ENCODE measurements at places on chromosomes 2 and 18.

DNA sequence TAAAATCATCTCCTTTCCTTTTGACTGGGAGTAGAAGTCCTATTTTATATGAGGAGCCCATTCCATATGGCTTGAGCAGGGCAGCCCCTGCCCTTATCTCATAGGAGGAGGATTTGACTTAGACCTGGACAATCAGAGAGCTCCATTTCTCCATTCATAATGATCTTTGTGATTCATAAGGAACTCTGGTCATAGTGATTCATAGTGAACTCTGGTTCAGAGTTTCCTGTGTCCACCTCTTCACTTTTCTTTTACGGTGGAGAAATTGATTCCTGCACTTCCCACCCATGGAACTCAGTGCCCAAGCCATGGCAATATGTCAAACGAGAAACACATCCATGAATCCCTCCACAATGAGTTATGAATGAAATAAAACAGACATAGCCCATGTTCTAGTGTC lies 12.8 kb upstream of the MYO3B start:
- no peak for DNase-seq

GRCh38 chr2:42914314-42914713 lies 121.9 kb upstream of the HAAO start:
- DNase-seq = no peak

GRCh38 chr18:27007880-27008279 lies 142.4 kb upstream of the AQP4 start:
- no peak for DNase-seq

- DNase-seq = no peak
These were observed 141.1 kb downstream of the HDAC4 start for GRCh38 chr2:239259603-239260298.

- DNase-seq = no peak
These were observed 38.8 kb downstream of the PPP4R1 start for GRCh38 chr18:9575558-9575957.

DNA sequence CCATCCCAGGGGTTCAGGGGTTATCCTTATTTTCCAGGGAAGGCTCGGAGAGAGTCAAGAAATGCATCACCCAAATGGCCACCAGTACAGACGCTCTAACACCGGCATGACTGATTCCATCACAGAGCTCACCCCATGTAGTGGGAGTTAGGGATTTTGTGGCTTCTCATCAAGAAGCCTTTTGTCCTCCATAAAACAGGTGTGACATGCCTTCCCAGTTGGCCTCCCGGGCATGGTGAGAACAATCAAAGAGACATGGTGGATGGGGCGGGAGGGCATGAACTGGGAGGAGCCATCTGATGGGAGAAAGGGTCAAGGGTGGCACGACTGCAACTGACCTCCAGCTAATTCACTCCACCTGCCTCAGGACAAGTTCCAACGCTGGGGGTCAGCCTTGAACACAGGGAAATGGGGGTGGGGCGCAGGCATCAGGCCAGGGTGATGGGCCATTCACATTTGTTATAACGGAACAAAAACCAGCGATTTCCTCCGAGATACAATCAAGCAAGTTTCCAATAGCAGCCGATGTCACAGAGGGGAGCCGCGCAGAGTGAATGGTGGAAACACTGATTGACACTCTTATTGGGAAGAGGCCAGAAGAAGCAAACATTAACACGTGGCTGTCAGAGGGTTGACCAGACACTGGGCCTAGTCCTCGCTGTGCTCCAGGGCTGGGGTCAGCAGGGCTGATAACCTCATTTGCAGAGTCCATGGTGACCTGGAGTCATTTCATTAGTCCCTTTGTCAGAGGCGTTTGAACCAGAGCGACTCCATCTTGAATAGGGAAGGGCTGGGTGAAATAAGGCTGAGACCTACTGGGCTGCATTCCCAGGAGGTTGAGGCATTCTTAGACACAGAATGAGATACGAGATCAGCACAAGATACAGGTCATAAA lies 80.5 kb upstream of the HPCAL1 start:
- DNase-seq = no peak

DNA sequence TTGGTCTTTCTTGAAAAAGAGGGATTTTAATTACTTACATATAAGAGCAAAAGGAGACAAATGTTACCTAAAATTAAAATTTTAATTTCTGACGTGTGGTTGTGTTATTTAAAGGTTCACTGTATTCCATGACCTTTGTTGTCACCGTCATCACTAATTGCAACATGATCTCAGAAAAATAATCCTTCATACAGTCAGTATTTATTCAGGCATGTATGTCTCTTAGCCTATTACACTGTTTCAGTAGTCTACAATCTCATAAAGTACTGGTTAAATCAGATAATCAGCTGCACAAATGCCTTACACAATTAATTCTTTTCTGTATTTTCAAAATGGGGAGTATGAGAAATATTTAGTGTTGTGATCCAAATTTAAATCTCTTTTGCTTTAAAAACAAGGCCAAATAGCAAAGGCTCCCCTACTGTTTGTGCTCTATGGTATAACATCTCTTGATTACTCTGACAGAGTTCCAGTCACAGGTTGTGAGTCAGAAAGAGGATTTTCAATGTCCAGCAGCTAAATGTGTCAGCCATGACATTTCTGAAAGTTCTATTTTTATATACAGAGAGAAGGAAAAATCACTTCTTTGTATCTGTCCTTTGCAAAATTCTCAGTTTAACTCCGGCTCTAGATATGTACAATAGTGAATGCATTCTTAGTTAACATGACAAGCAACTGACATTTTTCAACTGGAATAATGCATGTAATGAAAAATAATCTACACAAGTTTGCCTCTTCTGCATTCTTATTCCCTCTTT lies 184.0 kb downstream of the FIGN start:
- no peak for DNase-seq

DNA sequence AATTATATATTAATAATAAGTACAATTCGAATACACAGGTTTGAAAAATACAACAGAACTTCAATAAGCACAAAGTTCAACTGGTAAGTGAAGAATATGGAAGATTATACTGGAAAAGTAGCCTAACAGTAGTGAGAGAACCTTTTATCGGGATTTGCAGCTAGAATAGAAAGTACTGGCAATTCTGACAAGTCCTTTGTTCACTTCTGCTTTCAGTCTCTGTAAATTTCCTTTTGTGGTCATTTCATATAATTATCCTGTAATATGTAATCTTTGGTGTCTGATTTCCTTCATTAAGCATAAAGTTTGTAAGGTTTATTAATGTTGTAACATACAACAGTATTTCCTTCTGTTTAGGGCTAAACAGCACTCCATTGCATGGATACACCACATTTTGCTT lies 67.2 kb downstream of the CUL3 start:
- no peak for DNase-seq

DNA sequence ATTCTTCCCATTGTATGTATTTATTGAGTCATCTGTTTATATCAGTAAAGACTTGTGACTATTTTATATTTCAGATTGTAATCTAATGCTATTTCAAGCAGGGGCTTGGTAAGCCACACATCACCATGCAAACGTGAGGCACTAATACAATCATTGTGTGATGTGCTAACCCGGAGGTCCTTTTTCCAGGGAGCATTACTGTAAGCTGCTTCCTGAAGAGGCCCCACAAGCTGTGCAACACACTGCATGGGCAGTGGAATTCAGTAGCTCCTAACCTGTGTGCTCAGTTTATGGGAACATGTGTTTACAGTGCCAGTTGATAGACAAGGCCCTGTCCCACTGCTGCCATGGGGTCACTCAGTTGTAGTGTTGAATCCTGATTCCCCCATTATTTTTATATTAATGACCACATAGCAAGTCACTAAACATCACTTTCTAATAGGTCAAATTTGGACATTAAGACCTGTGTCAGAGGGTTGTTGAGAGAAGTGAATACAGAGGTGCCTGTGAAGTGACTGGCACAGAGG lies 162.9 kb downstream of the FHOD3 start:
- no peak for DNase-seq

GRCh38 chr2:151403914-151404313 lies 5.8 kb upstream of the RIF1 start:
- no peak for DNase-seq

GRCh38 chr18:5884375-5884774 lies 10.9 kb downstream of the TMEM200C start:
- no peak for DNase-seq

DNA sequence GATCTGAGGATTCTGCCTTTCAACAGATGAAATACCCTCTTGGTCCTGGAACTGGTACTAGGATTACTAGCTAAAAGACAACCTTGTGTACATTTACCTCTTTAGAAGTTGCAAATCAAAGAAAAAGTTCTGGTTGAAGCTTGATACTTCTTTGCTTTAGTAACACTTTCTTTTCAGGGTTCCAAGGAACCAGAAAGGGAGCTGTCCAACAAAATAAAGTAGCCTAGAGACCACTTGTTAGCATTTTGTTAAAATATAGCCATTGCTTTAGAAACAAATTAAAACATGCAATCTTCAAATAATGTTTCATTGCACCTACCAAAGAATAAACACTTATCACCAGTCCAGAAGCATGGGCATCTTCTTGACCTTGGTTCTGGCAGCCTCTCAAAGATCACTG lies 117.9 kb upstream of the MAP3K20 start:
- no peak for DNase-seq

GRCh38 chr2:96505231-96505889 lies at the start of gene NEURL3:
NEURL3 (minus strand) TSS chr2:96505357; CDS start chr2:96505286, 71 bp downstream.
- no peak for DNase-seq

DNA sequence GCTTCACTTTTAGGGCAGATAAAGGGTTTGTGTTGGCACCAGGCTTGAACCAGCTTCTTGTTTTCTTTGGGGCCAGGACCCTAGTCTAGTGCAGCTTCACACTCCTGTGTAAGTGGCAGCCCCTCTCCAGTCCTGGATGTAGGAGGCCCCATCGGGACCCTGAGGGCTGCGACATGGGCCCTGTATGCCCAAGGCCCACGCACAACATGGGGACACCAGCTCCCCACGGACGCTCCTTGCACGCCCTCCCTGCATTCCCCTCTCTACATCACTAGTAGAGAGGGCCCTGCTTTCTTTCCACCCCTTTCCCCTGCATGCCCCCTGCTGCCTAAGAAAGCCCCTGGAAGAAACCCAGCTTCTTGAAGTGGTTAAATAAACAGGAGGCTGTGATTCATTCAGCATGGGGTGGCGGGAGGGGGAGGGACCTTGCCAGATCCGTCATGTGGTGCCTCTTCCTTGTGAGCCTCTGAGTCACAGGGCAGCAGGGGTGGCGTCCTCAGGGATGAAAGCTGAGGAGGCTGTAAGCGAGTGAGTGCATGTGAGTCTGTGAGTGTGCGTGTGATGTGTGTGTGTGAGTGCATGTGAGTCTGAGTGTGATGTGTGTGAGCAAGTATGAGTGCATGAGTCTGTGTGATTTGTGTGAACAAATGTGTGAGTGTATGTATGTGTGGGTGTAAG lies 42.5 kb downstream of the COPS8 start:
- DNase-seq = peak; percentile 49

DNA sequence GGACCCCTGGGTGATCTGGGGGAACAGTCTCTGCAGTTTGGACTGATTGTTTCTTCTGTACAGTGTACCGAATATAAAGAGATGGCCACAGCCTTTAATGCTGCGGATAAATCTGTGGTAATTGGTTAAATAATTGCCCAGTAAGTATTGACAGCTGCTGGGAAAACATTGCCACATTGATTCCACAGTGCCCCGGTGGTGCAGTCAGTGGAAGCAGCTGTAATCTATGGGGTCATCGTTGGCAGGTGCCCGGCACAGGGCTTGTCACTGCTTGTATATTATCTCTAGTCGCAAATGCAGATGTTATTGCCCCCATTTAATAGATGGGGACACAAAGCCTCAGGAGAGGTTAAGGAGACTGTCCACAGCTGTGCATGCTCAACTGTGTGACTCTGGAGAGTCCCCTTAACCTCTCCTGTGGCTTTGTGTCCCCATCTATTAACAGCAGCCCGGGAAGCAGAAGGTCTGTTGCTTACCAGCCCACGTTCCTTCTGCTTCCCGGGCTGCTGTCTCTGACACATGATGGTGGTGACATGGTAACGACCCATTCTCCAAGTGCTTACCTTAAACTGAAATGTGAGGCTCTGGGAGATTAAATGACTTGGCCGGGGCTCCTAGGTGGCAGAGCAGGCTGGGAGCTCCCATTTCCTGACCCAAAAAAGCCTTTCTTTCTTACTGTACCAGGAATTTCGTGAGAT lies 76.9 kb downstream of the NCK2 start:
- DNase-seq = no peak

DNA sequence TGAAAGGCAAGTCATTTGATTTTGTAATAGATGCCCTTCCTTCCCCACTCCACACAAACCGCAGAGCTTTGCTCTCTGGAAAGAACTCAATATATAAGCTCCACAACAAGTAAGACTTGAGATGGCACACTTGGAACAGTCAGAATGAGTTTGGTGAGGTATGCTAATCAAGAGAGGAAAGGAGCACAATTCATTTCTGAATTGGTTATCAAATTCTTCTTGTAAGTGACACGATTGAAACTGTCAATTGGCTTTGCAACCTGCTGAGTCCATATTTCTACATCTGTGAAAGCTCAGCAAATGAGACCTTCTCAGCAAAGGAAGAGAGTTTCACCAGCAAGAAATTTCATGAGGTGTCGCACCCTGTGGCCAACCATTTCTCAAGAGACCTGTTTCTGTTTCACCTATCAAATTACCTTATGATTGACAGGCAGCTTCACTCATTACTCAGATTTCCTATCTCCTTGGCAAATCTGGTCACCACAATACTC lies 19.1 kb downstream of the CTLA4 start:
- no peak for DNase-seq

- DNase-seq = no peak
These were observed 925 bp downstream of the SESTD1 start for GRCh38 chr2:179263446-179264367.

DNA sequence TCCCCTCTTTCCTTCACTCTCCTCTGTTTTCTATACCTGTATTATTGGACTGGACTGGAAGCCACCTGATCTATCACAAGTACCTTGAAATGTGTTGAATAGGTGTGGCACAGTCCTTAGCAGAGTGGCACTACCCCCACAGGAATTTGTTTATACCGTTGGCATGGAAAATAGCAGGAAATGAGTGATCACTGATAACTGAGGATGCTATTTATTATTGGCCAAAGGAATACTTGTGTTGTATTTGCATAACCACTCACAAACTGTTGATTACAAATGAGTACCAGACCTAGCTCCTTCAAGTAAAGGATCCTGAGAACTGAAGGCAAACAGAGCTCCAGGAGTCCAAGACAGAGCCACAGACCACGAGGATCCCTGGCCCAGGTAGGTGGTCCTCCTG lies at the start of gene IL37:
IL37 (plus strand) TSS at position 301 of the 400 bp plus-strand sequence. CDS start 1,848 bp downstream, outside the sequence.
- DNase-seq = no peak

DNA sequence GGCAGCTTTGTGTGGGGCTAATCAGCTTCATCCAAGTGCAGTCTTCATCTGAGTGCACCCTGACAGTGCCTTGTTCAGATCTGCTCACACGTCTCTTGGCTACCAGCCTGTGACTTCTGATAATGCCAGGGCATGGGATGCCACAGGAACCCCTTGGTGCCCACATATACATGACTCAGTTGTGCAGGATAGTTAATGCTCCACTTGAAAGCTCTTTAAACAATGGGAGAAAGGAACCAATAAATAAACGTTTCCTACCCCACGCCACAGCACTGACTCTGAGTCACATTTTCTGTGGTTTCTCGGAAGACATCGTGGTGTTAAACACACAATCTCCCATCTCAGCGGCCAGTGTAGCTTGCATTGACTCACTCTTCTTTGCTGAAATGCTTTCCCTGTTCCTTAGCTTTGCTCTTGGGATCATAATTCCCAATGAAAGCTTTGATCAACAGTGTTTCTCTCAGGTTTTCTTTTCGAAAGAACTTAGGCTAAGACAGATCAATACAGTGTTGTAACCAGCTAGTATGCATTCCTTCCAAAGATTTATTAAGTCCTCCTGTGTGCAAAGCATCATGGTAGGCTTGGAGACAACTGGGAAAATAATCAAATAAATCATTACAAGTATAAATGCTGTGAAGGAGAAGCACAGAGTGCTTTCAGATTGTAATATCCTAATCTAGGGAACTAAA lies 142.0 kb downstream of the COPS8 start:
- no peak for DNase-seq

- no peak for DNase-seq
These were observed 20.1 kb downstream of the CAPN14 start for GRCh38 chr2:31197166-31197565.

All from stimulated activated CD8-positive, alpha-beta memory T cell treated with anti-CD3 and anti-CD28 coated beads, Interleukin-4, amount 100 ng/mL, for 24 hours (primary cell).